ENCODE measurements at places on chromosomes 2 and 18.

DNA sequence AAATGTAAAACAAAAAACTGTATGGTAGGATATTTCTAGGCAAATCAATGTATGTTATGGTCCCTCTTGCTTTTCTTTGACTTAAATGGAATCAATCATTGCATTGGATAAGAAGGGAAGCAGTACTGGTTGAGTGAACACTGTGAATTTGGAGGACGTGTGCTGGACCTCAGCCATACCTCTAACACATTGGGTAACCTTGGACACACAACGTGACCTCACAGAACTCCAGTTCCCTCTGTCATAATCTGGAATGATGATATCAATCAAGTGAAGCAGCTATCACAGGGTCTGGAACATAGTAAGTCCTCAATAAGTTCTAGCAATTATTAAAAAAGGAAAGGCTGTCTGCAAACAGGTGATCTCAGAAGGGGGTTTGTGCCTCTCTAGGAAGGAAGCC, 474.9 kb upstream of the TCF4 start:
- DNase-seq = no peak

- DNase-seq = no peak
Measured at GRCh38 chr18:36650266-36650665, 178.5 kb downstream of the TPGS2 start.

- no peak for DNase-seq
Measured at GRCh38 chr2:31748041-31748440, 167.3 kb upstream of the SRD5A2 start.

GRCh38 chr18:13608791-13609532, 117.4 kb downstream of the FAM210A start:
- no peak for DNase-seq

GRCh38 chr2:105675841-105676240, 68.9 kb upstream of the NCK2 start:
- no peak for DNase-seq

GRCh38 chr2:142920571-142920970, 43.1 kb downstream of the KYNU start:
- no peak for DNase-seq

DNA sequence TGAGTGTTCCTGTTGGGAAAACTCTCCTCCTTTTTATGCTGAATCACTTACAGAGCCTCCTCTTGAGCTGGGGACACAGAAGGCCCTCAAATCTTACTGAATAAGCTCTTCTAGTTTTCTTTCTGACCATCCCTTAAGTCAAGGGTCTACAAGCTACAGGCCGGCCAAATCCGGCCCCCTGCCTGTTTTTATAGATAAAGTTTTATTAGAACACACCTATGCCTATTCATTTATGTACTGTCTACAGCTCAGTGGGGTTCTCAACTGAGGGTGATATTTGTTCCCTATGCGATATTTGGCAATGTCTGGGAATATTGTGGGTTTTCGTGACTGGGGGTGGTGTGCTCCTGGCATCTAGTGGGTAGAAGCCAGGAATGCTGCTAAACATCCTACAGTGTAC, 14.0 kb downstream of the CDC42EP3 start:
- DNase-seq = no peak

DNA sequence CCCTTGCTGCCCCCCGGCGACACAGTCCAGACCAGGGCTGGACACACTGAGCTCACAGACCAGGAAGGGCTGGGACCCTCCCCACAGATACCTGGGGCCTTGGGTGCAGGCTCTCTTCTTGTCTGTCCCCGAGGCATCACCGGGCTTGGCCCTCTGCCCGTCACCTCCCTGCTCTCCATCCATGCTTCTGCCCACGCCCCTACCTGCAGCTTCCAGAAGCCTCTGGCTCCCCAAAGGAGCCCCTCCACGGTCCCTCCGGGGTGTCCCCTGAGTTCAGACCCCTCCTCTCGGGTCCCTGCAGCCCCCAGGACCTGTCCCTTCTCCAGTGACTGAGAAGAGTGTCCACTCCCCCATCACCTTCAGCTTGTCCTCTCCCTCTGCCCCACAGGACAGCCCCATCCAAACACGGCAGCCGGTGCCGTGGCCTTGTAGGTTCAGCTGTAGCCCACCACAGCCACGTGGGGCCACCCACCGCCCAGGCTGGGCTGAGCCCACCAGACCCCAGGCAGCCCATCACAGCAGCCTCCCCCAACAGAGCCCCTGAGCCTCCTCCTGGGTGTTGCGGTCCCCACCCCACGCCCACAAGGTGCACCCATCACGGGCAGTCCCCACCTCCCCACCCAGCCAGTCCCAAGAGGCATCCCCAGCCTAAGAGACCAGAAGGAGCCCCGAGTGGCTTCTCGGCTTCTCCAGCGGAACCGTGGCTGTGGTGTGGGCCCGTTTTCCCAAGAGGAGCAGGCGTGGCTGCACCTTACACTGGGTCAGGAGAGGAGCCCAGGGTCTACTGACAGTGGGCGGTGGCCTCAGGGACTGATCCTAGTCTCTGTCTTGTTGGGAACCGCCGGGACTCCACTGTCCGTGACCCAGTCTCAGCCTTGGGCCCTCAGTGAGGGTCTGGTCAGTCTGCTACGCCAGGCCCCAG, 53.1 kb downstream of the RAMP1 start:
- DNase-seq = no peak

- no peak for DNase-seq
Measured at GRCh38 chr2:96969321-96969720, 17.1 kb downstream of the FAM178B start.

DNA sequence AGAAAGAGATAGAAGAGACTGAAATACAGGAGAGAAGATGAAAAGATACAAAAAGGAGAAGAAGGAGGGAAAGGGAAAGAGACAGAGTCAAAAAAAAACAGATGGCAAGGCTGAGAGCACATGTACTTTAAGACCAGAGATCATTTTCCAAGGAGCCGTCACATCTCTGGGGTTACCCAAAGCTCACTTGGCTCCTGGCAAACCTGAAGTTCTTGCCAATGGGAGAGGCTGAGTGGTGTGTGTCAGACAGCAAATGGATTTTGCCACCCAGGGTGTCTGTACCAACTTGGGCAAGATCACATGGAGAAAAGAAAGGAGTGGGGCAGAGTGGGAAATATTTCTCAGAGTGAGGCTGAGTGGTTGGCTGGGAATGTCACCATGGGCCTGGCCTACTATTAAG, 219.3 kb upstream of the TNP1 start:
- DNase-seq = no peak

GRCh38 chr2:26279886-26280285, 35.1 kb downstream of the HADHB start:
- DNase-seq = no peak

DNA sequence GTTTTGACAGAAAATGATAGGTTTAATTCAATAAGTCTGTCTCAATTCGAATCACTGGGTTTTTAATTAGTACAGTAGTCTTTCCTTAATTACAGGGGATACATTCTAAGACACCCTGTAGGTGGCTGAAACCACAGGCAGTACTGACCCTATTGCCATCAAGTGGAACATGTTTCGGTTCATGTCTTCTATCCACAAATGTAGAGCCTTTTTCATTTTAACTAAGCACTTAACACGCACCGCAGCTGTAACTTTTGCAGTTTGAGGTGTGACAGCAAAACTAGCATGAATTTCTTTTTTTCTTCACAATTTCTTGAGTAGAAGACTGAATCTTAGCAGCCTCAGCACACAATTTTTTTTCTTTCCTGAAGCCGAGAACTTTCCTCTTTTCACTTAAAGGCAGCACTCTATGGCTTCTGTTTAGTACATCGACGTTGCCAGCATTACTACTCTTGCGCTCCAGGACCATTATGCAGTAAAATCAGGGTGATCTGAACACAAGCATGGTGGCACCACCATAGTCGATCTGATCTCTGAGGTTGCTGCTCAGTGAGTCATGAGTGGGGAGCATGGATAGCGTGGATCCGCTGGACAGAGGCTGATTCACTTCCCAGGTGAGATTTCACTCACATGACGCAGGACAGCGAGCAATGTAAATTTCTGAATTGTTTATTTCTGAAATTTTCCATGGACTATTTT, 805.1 kb downstream of the RNF144A start:
- DNase-seq = no peak

- peak; percentile 26 for DNase-seq
Measured at GRCh38 chr2:24919037-24919505, 966 bp downstream of the ADCY3 start.

DNA sequence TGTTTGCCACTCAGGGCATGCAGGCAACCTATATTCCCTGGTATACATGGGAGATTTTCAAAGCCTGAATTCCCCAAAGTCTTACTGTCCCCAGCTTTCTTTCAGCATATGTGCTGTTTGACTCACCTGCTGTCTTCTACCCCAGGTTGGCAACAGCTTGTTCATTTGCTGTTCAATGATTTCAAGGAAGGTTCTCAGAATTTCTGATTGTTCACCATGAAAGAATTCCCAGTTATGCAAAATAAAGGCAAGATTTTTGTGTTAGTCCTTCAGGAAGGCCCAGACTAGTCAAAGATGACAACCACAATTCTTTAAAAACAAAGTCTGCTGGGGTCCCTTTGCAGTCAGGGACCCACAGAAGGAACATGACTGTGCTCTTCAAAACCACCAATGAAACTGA, 1057.8 kb upstream of the CDH2 start:
- no peak for DNase-seq

GRCh38 chr18:9740071-9740470, 32.0 kb downstream of the RAB31 start:
- DNase-seq = no peak

GRCh38 chr2:88452980-88453582, 588 bp upstream of the FOXI3 start:
- peak; percentile 7 for DNase-seq

- no peak for DNase-seq
Measured at GRCh38 chr2:36246320-36246990, 109.1 kb upstream of the CRIM1 start.

DNA sequence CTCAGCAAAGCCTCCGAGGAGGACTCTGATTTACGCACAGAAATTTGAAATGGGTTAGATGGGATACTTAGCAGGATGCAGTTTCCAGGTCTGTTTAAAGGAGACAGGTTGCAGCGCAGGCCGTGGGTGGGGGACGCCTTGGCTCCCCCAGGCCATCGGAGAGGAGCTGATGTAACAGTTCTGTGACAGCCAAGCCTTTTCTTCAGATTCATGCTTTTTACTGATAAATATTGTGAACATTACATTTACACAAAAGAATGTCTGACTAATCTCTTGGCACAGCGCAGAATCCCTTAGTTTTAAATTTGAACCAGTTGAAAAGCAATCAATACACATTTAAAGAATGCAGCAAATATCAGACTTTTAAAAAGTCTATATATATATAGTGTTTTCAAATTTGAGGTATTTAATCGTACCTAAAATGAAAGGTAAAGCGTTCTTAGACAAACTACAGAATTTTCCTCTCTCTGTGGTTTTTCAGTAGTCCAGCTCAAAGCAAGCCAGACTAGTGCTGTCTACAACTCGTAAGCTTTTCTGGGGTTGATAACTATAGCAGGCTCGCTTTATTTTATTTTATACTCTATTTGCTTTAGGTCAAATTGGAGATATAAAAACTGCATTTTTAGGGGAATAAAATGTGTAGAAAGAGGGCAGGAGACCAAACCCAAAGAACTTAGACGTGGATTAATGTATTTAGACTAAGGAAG, 221.9 kb downstream of the PIEZO2 start:
- no peak for DNase-seq

GRCh38 chr2:237488295-237488694, 1.2 kb downstream of the MLPH start:
- DNase-seq = no peak

- DNase-seq = no peak
Measured at GRCh38 chr2:7670905-7671641, 753.9 kb downstream of the RNF144A start.

DNA sequence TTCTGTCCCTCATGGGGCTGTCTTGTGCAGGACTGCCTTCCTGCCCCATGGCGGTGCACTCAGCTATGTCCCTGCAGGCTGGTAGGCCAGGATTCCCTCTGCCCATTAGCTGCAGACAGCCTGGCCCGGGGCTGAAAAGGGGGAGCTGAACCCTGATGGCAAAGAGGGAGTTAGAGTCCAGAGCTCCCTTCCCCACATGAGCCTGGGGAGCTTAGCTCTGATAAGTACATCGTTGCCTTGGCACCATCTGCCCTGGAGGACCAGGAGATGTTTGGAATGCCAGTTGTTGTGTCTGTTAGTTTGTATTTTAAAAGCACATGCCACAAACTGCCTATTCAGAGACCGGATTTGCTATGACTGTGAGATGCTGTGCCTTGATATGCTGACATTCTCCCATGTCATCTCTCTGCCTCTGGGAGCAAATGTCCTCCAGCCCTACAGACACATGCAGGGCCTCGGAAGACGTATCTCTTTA, 65.1 kb upstream of the AFF3 start:
- DNase-seq = no peak

DNA sequence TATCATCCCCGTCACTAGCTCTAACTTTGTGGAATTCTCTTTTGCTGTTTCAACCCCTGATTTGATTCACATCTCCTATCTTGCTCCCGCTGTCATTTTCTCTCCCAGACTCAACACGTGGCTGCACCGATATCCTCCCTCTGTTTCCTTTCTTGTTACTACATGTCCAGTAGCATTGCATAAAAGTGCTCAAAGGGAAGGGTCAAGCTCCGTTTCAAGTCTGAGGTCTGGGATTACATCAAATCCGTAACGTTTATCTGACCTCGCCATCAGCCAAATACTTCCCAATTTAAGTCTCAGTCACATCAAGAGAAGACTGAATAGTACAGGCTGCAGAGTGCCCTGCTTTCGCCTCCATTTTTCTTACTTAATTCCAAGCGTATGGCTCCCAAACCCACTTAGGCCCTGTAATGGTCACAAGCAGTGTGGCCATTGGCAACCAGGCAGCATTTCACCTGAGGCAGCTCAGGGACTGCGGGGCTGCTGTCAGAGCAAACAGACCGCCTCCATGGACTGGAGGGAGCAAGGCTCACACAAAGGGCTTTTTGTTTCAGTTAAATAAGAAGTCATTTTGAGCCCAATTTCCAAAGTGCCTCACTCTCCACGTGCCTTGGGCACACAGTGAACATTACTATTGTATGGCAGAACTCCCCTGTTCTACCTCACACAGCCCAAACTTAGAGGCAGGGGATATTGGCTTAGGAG, 217.8 kb downstream of the BCL11A start:
- DNase-seq = no peak

All from T47D (cell line).